Activated CD4-positive, CD25-positive, alpha-beta regulatory T cell (primary cell): ENCODE measurements at places on chromosomes 5 and 9.

DNA sequence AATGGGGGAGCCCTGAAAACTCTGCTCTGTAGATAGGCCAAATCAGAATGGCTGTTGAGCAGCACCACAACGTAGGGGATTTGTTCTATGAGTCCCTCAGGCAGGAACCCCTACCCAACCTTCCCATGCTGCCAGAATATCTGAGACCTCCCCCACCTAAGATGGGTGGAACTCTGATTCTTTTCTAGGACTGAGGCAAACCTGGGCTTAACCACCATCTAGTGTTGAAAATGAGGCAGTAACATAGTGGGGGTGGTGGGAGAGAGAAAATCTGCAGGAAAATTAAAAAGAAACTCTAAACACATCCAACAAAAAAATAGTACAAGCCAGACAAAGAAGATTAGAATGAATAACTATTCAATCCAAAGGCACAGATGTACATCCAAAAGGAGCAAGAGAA, 228.4 kb downstream of the ATPSCKMT start:
- DNase-seq: no peak

GRCh38 chr5:147688656-147689356, 93.7 kb downstream of the JAKMIP2 start:
- DNase-seq: no peak

- no peak for DNase-seq
These were observed 166.4 kb upstream of the SPRY4 start for GRCh38 chr5:142491270-142491669.

GRCh38 chr5:150313501-150313900, 10.8 kb upstream of the ARSI start:
- DNase-seq: no peak

DNA sequence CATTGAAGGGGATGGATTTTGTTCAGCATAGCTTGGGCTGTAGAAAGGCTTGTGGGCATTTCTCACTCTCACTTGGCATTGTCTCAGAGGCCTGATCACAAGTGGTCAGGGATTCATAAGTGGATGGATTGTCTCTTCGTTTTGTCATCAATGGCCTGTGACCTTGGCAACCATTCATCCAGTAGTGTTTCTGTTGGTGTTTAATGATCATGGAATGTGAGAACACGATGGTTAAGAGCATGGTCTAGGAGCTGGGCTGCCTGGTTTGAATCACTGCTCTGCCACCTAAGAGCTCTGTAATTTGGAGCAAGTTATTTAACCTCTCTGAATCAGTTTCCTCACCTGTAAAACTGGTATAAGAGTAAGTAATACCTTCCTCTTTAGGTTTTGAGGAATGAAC, 430.1 kb upstream of the MEF2C start:
- no peak for DNase-seq

GRCh38 chr9:89640361-89640760, 35.5 kb downstream of the GADD45G start:
- no peak for DNase-seq

DNA sequence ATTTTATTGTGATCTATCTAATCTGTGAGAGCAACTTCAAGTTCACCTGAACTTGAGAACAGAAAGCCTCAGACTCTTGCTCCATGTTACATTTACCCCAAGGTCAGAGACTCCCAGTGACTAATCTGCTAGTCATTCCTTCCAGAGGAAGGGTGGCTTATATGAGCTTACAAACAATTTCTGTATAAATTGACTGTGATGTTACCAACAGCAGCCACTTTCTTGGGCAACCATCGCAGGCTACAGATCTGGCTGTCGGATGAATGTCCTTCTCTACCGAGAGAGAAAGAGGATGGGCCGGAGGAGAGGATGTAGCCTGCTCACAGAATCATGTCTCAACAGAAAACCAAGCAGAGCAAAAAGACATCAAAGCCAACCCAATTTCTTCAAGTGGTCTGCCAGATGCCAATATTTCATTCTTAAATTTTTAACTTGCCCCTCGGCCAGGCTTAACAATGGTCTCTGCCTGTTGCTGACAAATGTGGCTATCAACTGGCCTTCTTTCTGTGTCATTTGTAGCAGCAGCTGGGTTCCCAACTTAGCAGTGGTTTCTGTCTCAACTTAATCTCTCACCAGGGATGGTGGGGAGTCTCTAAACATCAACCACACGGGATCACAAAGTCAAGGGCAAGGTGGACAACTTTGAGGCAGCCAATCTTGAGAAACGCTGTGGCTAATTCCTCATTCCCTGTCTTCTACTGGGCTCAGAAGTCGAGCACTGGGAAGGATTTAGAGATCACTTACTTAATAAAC, 81.3 kb downstream of the RAPGEF1 start:
- no peak for DNase-seq

- DNase-seq: no peak
These were observed 91.4 kb upstream of the PAPPA start for GRCh38 chr9:116062206-116062550.

DNA sequence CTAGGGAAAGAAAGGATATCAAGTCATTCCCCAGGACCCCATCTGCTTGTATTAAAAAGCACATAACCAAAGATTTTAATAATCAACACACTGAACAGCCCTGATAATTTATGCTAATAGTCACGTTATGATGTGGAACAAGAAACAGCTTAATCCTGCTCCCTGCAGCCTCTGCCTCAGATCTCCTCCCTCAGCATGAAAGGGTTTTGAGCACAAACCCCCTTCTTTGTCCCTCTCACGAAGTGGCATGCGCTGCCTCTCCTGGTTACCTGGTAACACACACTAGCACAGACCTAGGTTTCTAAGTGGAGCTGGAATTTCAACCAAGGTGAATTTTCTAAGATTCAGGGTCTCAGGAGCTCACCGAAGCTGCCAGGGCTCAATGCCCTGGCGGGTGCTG, 5.1 kb downstream of the IGFBPL1 start:
- no peak for DNase-seq

- peak; percentile 65 for DNase-seq
These were observed 4.0 kb upstream of the MYORG start for GRCh38 chr9:34380511-34381315.

- DNase-seq: no peak
These were observed 70.5 kb downstream of the EPB41L4B start for GRCh38 chr9:109250311-109250741.

- no peak for DNase-seq
These were observed 333.2 kb downstream of the NDUFS4 start for GRCh38 chr5:53893626-53894025.

DNA sequence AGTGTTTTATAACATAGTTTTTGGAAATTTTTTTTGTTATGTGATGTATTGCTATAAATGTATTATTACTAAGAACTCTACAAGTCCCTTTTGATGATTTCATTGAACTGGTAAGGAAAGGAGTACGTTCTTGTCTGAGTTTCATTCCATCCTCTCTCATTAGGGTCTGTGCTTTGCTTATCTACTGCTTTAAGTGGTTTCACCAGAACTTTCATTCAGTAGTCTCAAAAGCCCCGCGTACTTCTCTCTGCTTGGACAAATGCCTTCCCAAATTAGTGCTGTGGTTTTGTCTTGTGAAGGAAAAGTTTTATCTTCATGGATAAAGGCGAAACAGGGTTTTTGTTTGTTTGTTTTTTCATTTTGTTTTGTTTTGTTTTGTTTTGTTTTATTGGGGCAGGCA, 469.8 kb upstream of the WWC1 start:
- DNase-seq: no peak

GRCh38 chr5:73387601-73388305, 60.8 kb downstream of the FOXD1 start:
- DNase-seq: peak; percentile 4

GRCh38 chr5:37867654-37868053, 27.8 kb upstream of the GDNF start:
- no peak for DNase-seq
